ENCODE measurements at places on chromosomes 6 and 20.

- DNase-seq = no peak
Observed at GRCh38 chr6:166744223-166745134, 117.4 kb upstream of the RPS6KA2 start.

- no peak for DNase-seq
Observed at GRCh38 chr6:76697585-76697984, 625.1 kb upstream of the IMPG1 start.

- no peak for DNase-seq
Observed at GRCh38 chr20:57585466-57586213, 24.7 kb downstream of the PCK1 start.

DNA sequence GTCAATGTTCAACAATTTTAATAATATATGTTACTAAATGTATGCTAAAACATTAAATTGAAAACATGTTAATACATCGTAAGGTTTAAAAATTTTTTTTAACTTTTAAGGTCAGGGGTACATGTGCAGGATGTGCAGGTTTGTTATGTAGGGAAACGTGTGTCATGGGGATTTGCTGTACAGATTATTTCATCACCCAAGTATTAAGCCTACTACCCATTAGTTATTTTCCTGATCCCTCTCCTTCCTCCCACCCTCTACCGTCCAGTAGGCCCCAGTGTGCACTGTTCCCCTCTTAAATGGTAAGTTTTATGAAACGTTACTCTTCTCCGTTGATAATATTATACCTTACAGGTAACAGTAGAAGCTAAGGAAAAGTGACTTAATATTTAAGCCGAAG, 15.8 kb downstream of the PDE7B start:
- no peak for DNase-seq

DNA sequence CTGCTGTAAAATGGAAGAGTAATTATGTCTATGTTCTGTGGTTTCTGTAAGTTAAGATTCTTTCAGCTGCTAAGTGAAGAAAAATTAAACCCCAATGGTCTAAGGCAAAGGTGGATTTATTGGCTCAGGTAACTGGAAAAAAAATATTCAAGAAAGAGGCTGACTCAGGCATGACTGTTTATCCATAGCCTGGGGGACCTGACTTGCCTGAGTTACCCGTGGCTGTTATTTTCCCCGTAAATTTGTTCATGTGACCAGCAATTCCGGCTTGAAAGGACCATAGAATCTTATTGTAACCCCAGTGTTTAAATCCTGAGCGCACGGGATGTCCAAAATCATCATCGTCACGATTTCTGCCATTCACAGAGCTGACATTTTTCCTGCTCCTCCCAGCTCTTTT, 32.3 kb upstream of the SULF2 start:
- DNase-seq = no peak

GRCh38 chr6:43838276-43839036, 68.4 kb downstream of the VEGFA start:
- peak; percentile 16 for DNase-seq

GRCh38 chr6:138424004-138424904, 20.2 kb downstream of the HEBP2 start:
- DNase-seq = no peak

GRCh38 chr6:31725502-31726350, 2.6 kb downstream of the MPIG6B start:
- DNase-seq = no peak

DNA sequence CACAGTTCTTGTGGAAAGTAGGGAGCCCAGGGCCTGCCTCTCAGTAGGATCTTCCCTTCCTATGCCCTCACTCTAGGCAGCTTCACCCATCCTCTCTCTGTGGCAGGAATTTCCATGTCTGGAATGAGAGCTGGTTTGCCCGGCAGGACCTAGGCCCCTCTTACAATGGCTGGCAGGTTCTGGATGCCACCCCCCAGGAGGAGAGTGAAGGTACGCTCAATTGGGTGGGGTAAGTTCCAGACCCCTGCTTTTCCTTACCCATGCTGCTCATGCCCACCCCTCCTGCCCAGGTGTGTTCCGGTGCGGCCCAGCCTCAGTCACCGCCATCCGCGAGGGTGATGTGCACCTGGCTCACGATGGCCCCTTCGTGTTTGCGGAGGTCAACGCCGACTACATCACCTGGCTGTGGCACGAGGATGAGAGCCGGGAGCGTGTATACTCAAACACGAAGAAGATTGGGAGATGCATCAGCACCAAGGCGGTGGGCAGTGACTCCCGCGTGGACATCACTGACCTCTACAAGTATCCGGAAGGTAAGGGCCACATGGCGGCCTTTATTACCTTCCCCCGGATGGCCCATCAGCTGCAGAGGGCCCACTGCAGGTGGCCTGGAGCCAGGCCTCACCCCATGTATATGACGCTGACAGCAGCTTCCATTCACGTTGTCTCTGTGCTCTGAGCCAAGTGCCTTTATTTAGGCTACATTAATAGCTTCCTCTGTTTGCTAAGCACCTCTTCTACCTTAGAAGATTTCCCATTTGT, 22.8 kb downstream of the TGM6 start:
- no peak for DNase-seq
